Kidney glomerular epithelial cell (primary cell): ENCODE measurements at places on chromosomes 5 and 9.

DNA sequence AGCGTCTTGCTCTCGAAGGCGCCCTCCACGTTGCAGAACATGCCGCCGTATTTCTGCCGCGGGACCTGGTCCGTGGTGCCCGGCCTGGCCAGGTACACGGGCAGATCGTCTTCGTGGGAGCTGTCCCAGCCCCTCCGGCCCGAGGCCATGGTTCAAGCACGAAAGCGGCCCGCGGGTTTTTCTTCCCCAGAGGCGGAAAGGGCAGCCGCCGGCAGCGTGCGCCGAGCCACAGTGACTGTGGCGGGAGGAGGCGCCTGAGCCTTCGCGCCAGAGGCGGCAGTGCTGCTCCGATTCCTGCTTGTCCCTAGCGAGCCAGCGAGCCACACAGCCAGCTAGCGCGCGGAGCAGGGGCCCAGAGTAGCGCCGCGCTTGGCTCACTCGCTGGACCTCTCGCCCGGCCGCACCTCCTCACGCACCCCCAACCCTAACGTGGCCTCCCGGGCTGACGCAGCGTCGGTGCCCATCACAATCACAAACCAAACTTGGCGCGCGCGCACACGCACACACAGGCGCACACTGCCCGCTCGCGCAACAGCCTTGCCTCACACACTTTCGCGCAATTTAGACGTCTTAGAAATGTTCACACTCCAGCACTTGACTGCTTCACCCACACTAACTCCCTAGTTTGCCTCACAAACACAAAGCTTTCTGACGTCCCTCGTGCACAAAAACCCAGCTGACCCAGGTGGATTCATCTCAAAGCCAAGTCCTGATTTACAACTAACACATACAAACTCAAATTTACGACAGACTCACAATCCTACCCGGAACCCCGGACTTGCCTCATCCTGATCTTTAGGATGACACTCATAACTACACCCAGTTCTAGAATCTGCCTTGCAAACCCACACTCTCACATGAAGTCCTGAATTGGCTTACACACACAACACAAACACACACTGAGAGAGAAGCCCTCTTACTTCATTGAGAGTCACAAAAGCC, at the start of gene DPYSL3:
TSS of gene DPYSL3 (minus strand) at position 359 of the 942 bp plus-strand sequence. CDS start at position 149, 210 bp downstream.
- peak; percentile 56 for DNase-seq

DNA sequence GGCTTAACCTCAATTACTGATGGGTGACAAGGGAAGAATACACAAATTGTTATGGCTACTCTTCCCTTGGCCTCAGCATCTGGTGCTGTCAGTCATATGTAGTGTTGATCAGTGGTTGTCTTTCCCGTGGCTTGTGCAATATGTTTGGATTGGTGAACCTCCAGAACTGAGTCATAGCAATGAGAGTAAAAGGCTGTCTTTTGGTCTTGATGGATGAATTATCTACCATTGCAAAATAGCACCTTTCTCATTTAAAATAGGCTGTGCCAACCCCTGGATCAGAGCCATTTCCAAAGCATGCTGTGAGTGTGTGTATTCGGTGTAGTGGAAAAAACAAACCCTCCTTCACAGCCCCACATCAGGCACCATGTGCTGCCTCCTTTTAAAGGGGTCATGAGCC, 14.6 kb upstream of the F2R start:
- DNase-seq, result peak; percentile 88

GRCh38 chr9:131013015-131013755, 4.2 kb downstream of the LAMC3 start:
- no peak for DNase-seq

- no peak for DNase-seq
These were observed 10.3 kb downstream of the WHRN start for GRCh38 chr9:114494776-114495569.

DNA sequence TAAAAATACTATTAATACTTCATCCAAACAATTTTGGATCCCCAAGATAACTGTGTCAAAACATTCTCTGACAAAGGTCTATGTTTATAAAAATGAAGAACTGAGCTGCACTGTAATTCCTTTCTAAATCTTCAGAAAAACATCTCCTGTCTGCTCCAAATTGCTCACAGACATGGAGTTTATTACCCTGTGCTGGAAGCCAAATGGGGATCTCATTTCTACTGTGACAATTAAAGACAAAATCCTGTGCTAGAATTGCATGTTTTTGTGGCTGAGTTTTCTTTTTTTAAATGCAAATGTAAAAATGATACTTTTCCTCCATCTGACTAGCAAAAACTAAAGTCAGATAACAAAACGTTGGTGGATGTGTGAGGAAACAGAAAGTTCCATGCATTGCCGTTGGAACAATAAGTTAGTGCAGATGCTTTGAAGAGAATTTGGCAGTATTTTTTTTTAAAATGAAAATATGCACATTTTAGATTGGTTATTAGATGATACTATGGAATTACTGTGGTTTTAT, 93.5 kb downstream of the GNA14 start:
- no peak for DNase-seq

- DNase-seq, result no peak
These were observed 110.6 kb downstream of the RAPGEF6 start for GRCh38 chr5:131524431-131524830.

DNA sequence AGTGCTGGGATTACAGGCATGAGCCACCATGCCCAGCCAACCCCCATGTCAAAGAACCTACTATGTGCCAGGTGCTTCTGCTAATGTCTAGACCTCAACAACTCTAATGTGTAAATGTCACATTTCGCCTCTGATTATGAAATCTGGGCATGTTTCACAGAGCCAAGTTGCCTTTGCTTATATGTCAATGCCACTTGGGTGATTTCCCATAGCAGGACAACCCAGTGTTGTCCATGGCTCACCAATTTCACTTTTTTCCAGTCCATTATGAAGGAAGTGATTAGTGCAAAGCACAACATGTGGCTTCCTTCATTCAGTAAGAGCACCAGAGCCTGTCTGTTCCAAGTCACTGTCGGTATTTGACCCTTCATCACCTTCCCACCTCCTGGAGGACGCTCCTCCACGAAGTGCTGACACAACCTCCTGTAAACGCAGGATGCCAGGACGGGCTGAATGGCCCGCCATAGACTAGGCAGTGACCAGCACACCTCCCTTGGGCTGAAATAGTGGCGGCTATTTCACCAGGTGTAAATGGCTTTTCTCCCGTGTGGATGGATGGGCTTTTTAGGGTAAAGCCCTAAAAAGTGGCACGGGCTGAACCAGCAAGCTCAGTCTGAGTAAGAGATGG, 962 bp upstream of the PKN3 start:
- DNase-seq, result no peak
